ENCODE measurements at places on chromosomes 11 and 22. TPM values are rescaled to one million over a fixed set of nuclear protein-coding genes. Genes with fewer than 3 reads are reported as not detected.

Gene MS4A3
- total RNA-seq: not detected

Gene DRG1
- total RNA-seq: 88.7 TPM

Gene ANO1
- total RNA-seq: 2.6 TPM

Gene UEVLD
- total RNA-seq: 19.5 TPM

Gene VPREB1
- total RNA-seq: not detected

Gene ARHGEF17
- total RNA-seq: 9.8 TPM

Gene FAM180B
- total RNA-seq: not detected

Gene SHANK2
- 8.6 TPM for total RNA-seq

Gene ARHGAP20
- total RNA-seq: not detected

Gene ASRGL1
- total RNA-seq: 10.4 TPM

Gene BCO2
- total RNA-seq: 0.96 TPM

Gene CSRP3
- not detected for total RNA-seq

Gene CCDC188
- not detected for total RNA-seq

Gene CD6
- 0.10 TPM for total RNA-seq

Gene FOLR2
- total RNA-seq: not detected

Gene INS
- not detected for total RNA-seq

Gene TMPRSS6
- not detected for total RNA-seq

Gene USH1C
- total RNA-seq: 1.0 TPM

Gene OR8G5
- not detected for total RNA-seq

Gene BIRC3
- 51.8 TPM for total RNA-seq

Gene C1QTNF4
- total RNA-seq: 0.09 TPM

Gene PACSIN3
- 23.1 TPM for total RNA-seq

Gene CDC45
- total RNA-seq: 23.6 TPM

Gene KCNJ1
- total RNA-seq: not detected

Gene FAM227A
- 0.66 TPM for total RNA-seq

Gene BIK
- 1.7 TPM for total RNA-seq

Gene UBQLNL
- total RNA-seq: not detected

Gene NAALADL1
- not detected for total RNA-seq

Gene MUC5AC
- 0.95 TPM for total RNA-seq

Gene TTLL1
- total RNA-seq: 3.3 TPM

Gene SCGB1D2
- total RNA-seq: not detected

Gene MTCH2
- 153 TPM for total RNA-seq
